Amniotic epithelial cell (primary cell): ENCODE measurements at places on chromosomes 6 and 20.

GRCh38 chr20:12293900-12294299, 376.2 kb downstream of the BTBD3 start:
- DNase-seq = no peak

DNA sequence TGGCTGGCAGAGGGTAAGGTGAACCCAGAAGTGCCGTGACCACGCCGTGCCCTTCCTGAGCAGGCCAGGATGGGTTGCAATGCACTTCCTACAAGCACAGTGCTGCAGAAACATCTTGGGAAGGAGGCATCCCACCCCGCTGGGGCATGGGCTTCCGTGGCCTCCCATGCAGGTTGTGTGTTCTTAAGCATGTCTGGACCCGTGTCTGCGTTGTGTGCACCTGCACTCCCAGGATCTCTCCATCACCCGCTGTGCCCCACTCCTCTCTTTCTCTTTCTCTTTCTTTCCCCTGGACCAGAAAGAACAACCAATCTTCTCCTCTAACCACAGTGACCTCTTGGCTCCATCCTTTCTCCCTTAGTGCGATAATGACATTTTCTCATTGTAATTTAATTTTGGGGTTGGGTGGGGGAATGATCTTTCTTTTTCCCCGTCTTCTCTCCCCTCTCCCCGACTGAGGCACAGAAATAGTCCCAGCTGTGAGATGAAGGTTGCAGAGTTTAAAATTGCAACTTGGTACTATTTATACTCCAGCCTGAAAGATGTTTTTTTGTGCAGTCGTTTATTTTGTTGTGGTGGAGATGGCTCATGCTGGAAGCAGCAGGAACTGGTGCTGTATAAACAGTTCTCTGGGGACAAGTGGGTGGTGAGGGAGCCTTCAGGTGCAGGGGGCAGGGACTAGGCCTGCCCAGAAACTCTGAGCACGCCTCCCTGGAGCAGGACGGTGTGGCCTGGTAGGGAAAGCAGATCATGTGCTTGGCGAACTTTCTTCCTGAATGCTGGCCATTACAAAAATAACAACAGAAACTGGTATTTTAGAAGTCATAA, 20.5 kb downstream of the BCAS4 start:
- peak; percentile 40 for DNase-seq

- DNase-seq = no peak
Measured at GRCh38 chr20:46028772-46029371, at the start of gene SLC12A5. TSS of gene SLC12A5 (plus strand) at chr20:46029215. CDS start at chr20:46029345, 130 bp downstream.

- DNase-seq = peak; percentile 67
Measured at GRCh38 chr20:34397096-34397495, 34.0 kb downstream of the ITCH start.
